Cortex of kidney (tissue), 1 donor: ENCODE measurements at places on chromosomes 5 and 9.

DNA sequence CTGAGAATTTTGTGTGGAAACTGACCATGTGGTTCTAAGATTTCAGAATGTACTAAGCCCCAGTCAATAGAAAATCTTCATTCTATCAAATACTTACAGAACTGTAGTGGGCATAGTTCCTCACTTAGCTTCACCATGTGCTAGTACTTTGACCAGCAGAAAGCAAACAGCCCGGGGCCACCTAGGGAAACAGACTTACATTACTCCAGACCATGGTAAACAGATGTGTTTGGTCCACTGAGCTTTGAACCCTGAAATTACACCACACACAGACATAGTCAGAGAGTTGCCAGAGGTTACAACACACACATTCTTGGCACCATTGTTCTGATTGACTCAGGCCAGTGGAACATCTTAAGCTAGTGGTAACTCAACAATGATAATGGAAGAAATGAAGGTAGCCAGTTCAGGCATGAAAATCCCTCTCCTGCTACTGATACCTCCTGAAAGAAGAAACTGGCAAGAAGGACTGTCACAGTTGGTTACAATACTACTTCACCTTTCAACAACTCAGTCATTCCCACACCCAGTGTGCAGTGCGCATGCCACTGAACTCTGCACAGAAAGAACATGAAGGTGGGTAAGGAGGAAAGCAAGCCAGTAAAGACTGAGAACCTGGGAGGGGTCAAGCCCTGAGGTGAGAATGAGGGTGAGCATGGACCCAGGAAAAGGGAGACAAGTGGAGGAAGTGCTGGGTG is 18.7 kb upstream of the LECT2 start:
- no peak for DNase-seq

- DNase-seq = no peak
These were observed 243.4 kb downstream of the SYK start for GRCh38 chr9:91045041-91045440.

DNA sequence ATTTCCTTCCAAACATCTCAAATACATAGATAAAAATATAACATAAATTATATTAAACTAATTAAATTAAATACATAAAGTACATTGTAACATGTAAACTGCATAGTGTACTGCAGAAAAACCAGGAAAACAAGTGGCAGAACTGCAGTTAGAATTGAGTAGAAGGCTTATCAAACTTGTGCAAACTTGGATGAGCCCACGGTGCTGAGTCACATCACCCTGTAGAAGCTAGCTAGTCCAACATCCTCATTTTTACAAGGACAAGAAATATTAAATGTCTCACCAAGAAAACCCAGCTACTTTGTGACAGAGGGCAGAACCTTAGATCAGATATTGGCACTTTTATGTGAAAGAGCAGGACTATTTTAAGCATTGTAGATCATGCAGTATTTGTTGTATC is 807.9 kb upstream of the NUDT12 start:
- DNase-seq = no peak

- no peak for DNase-seq
These were observed 55.0 kb upstream of the CPLX2 start for GRCh38 chr5:175816348-175816747.

DNA sequence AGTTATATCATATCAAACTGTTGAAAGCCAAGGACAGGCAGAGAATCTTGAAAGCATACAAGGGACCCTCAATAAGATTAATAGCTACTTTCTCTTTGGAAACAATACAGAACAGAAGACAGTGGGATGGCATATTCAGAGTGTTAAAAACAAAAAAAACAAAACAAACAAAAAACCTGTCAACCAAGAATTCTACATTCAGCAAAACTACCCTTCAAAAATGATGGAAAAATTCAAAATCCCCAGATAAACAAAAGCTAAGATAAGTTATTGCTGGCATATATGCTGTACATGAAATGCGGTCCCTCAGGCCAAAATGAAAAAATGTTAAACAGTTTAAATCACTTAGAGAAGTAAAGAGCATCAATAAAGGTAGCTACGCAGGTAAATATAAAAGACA is 425.1 kb downstream of the ACTL7B start:
- no peak for DNase-seq

- no peak for DNase-seq
These were observed 3.6 kb downstream of the PURA start for GRCh38 chr5:140117523-140117922.

DNA sequence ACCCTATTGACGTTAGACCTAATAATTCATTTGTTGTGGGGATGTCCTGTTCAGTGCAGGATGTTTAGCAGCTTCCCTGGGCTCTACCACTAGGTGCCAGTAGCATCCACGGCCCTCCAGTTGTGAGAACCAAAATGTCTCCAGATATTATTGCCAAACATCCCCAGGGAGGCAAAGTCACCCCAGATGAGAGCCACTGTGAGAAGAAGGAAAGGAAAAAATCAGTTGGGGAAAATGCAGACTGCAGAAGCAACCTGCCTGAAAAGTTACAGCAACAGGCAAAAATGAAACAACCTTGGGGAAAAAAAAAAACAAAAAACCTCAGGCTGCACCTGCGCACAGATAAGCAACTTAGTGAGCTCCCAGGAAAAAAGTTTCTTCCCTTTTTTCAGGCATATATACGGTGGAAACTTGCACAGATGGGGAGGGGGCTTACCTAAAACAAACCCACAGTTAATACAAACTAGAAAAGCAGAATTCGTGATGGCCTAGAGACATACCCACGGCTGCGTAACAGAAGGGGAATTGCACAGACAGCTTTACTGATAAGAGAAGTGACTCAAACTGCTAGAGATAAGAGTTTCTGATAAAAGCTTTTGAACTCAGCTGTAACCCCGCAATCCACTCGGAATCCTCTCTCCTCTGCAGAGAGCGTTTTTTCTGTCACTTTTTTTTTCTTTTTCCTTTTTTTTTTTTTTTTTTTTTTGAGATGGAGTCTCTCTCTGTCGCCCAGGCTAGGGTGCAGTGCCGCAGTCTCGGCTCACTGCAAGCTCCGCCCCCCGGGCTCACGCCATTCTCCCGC is 29.8 kb upstream of the FBP1 start:
- DNase-seq = no peak

- DNase-seq = no peak
These were observed 98.3 kb upstream of the CDKN2B start for GRCh38 chr9:22107202-22108045.

- DNase-seq = no peak
These were observed 226.1 kb downstream of the SLCO4C1 start for GRCh38 chr5:102069974-102070373.

GRCh38 chr5:110665184-110665726 is 61.2 kb downstream of the TMEM232 start:
- no peak for DNase-seq

GRCh38 chr5:141320225-141321169 is at the start of gene TAF7:
Gene TAF7, minus strand, starts transcription at chr5:141320784. Its CDS starts 740 bp downstream, at chr5:141320044.
- DNase-seq = no peak

DNA sequence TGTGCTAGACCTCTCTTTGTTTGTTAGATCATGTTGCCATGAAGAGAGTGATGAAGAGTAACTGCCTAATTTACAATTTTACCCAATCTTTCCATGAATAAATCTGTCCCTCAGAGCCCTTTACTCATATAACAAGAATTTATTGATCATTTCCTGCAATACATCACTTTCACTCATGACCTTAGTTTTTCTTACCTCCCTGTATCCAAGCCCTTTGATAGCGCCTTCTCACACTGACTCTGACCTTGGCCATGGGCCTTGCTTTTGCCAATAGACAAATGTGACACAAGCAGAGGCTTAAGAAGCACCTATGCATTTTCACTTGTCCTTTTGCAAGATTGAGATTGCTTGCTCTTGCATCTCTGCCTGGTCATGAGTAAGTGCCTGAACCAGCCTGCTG is 288.1 kb downstream of the NNT start:
- no peak for DNase-seq

- DNase-seq = no peak
These were observed 53.9 kb downstream of the FXN start for GRCh38 chr9:69089491-69089890.

GRCh38 chr5:149135536-149136201 is 5.6 kb upstream of the ABLIM3 start:
- DNase-seq = no peak
